Sigmoid colon (tissue), 7 donors: ENCODE measurements at places on chromosomes 1 and 21. TPM values are rescaled to one million over a fixed set of nuclear protein-coding genes. Genes with fewer than 3 reads are reported as not detected.

Gene ATP1B1
- total RNA-seq, result 92.4 TPM

DNA sequence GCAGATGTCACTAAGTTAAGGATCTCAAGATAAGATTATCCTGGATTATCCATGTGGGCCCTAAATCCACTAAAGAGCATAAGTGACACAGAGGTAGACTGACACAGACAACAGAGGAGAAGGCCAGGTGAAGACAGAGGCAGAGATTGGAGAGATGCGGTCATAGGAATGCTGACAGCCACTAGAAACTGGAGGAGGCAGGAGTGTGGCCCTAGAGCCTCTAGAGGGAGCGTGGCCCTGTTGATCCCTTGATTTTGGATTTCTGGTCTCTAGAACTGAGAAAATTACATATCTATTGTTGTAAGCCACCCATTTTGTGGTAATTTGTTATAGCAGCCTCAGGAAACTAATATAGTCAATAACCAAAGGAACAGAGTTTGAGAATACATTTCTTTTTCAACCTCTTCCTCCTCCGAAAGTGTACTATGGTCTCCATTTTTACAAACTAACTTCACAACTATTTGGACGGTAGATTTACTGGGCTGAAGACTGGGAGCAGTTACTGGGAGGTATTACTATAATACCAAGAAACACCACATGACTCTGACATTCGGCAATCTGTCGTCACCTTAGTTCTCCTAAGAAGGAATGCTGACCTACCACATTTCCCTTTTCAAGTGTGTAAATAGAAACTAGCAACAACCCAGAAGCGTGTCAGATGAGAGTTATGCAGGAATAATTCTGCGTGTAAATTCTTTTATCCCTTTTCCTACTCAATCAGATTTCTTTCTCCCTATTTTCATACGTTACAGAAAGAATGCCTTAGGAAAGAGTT, 116.0 kb upstream of the ZNHIT6 start:
- DNase-seq, result no peak

DNA sequence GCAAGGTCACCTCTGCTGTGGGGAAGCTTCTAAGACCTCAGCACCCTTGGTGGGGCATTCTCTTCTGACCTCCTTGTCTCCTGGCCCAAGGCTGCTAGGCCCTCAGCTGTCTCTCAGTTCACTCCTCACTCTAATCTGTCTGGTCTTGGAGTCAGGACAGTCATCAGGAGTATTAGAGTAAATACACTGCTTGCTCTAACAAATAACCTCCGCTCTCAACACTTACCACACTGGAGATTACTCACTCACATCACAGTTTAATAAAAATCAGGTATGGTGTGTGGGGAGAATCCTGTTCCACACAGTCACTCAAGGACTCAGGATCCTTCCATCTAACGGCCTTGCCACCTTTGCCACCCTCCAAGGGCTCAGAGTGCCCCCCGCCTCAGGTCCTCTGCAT, 26.6 kb upstream of the TMEM61 start:
- DNase-seq, result no peak

DNA sequence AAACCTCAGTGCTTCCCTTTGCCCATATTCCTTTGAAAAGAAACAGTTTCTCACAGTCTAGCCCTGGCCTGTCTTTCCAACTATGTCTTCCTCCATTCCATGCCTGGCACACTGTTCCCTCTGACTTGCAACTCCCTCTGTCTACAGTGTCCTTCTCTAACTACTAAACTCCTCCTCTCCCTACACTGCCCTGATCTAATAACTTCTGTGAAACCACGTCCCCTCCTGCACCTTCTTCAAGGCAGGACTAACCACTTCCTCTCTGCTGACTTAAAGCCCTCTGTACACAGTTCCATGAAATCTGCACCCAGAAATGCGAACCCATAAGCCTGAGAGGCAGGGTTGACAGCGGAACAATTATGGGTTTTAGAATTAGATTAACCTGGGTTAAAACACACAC, 62.2 kb upstream of the ATP1B1 start:
- DNase-seq, result no peak

Gene ERICH3
- 0.55 TPM for total RNA-seq

DNA sequence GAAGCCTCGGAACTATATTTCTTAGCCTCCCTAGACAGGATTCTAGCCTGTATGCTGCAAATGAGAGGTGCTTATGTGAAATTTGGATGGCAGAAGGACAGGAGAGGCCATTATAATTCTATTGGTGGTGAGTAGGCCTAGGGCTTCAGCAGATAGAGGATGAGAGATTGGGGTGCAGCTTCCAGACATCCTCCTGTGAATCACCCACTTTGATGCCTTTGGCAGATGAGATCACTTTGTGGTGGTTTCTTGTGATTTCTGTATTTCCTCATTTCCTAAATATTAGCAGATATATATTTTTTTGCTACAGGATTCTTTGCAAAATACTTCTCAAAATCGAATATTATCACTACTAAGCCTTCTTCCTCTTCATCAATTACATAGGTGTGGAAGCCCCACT, 37.3 kb downstream of the MFSD2A start:
- DNase-seq, result no peak

Gene SERTAD4
- 9.5 TPM for total RNA-seq

- DNase-seq, result no peak
These were observed 156.5 kb downstream of the FGGY start for GRCh38 chr1:59453297-59453968.

Gene CD84
- total RNA-seq, result 3.9 TPM

DNA sequence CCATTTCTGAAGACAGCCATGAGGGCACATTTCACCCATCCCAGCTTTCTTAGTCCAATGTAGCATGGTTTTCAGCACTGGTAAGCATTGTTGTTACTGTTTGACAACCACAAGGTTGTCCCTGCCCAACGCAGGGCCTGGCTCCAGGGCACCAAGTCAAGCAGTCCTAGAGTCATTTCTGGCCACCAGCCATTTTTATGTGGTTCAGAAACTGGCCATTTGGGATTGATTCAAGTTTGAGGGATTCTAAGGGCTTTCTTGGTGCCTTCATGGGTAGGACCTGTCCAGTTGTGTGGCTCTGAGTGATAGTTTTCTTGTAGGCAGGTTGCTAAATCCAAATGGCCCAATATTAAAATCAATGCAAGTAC, 535.4 kb upstream of the USP24 start:
- DNase-seq, result no peak

GRCh38 chr1:24896596-24897262, 33.3 kb downstream of the RUNX3 start:
- DNase-seq, result no peak

- no peak for DNase-seq
These were observed 23.6 kb downstream of the GADD45A start for GRCh38 chr1:67708606-67709005.

- DNase-seq, result no peak
These were observed 72.5 kb downstream of the SYDE2 start for GRCh38 chr1:85128316-85128715.

GRCh38 chr1:8472668-8473067, 154.8 kb downstream of the SLC45A1 start:
- DNase-seq, result no peak

GRCh38 chr1:177934927-177935326, 34.9 kb downstream of the SEC16B start:
- DNase-seq, result no peak

Gene STRIP1
- 39.1 TPM for total RNA-seq

GRCh38 chr1:97157991-97158390, 436.4 kb downstream of the PTBP2 start:
- no peak for DNase-seq

- DNase-seq, result no peak
These were observed 509.0 kb upstream of the CXADR start for GRCh38 chr21:17003763-17004373.

GRCh38 chr1:160971618-160972056, 17.0 kb upstream of the ITLN2 start:
- DNase-seq, result no peak

Gene OXCT2
- 0.99 TPM for total RNA-seq

DNA sequence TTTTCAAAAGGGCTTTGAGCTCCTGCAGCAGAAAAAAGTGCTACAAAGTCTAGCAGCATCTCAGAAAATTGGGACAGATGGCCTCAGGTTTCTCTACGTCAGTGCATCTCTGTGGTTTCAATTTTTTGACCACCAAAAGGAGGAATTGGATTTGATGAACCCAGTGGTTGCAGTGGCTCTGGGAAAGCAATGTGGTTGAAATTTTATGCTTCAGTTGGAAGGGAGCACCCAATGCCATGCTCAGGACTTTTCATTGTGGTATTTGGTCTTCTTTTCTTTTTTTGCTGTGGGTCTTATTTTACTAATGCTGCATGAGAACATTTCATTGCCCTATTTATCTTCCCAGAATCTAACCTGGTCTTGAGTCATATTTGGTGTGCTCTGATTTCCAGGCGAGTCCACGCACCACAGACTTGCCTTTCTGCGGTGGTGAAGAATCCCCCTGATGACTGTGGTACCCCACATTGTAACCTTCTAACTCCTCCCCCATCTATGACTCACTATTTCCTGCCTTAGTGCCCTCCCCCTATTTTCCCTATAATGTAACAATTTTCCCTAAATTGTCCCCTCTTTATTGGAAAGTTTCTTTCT, 56.7 kb downstream of the S1PR1 start:
- no peak for DNase-seq

DNA sequence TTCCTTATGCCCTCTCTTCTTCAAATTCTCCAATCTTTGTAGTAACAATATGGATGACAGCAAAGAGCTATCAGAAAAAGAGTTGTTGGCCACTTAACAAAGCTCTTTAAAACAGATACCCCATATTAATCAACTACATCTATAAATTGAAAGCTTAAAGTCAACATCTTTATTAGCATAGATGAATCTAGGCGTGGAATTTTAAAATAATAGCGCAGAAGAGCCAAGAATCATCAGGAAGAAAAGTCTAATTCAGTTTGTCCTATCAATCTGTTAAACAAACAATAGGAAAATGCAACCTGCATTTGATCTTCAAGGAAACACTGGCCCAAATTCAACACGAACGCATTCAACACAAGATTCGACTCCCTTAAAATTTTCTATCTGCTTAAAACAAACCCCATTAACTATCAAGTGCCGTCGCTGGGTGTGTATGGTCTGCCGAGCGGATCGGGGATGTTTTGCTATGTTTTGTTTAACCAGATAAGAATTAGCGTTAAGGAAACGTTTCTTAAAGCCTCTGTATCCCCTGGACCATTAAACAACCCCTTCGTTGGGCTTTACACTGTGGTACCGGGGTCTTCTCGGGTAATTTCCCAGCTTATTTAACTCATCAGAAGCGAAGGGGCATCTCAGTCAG, 1.0 kb downstream of the LYST start:
- DNase-seq, result no peak

Gene MFSD2A
- 7.5 TPM for total RNA-seq

Gene LRRC71
- total RNA-seq, result not detected
